ENCODE measurements at places on chromosomes 5 and 9.

DNA sequence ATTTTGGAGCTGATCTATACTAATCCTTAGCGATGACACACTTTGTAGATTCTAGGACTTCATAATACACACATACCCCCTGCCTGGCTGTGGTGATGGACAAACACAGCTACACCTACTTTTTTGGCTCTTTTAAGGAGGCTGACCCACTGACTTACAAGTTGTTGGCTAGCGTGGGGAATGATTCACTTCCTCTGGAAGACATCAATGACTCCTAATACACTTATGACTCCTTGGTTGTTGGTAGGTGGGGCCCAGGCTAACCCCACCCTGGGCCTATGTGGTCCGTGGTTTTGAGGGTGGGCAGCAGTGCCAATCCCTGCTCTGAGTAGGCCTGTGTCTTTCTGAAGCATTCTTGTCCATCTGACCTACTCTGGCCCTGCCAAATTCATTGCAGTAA, 144.4 kb downstream of the SLC12A2 start:
- DNase-seq, result no peak

- no peak for DNase-seq
Measured at GRCh38 chr9:96014078-96014477, 138.6 kb downstream of the ERCC6L2 start.

- no peak for DNase-seq
Measured at GRCh38 chr5:106113922-106114321, 1556.8 kb downstream of the EFNA5 start.

DNA sequence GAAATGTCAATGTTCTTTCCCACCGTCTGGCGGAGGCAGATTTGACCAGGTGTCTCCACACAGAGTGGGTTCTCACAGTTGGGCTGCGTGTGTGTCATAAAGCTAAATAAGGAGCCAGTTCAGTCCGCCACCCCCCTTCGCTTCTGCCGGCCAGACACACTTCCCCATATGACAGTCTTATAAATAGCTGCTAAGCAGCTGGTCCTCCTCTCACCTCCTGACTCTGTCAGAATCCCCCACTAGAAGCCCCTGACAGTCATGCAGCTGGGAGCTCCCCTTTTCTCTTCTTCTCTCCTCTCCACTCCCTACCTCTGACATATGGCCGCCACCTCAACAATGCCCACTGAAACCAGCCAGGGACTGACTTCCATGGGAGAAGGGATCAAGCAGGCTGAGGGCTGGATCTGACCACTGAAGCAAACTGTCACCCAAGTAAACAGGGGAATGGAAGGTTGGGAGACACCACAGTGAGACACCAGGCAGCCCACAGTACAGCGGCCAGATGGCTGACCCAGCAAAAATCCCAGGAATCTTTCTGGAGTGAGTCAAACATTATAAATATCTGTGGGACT, 141.9 kb upstream of the EFNA5 start:
- no peak for DNase-seq

DNA sequence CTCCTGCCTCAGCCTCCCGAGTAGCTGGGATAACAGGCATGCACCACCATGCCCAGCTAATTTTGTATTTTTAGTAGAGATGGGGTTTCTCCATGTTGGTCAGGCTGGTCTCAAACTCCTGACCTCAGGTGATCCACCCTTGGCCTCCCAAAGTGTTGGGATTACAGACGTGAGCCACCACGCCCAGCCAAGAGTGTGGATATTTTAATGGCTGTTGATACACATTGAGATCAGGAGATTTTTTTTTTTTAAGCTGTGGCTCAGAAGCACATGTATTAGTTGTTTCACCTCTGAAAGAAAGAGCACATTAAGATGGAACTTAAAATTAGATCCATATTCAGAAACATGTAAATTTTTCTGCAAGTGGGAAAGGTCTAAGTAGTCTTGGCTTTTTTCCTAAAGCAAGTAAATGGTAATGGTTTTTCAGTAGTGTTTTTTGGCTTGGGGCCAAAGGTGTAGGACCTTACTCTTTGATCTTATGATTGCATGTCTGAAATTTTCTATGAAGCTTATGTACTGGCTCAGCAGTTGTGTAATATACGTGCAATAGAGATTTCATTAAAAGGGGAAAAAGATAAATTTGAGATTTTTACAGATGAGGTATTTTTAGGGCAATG, 9.9 kb downstream of the RBM27 start:
- no peak for DNase-seq

GRCh38 chr5:74206579-74207550, 433.7 kb downstream of the ENC1 start:
- no peak for DNase-seq

- no peak for DNase-seq
Measured at GRCh38 chr9:128141604-128142003, 7.6 kb upstream of the LCN2 start.

DNA sequence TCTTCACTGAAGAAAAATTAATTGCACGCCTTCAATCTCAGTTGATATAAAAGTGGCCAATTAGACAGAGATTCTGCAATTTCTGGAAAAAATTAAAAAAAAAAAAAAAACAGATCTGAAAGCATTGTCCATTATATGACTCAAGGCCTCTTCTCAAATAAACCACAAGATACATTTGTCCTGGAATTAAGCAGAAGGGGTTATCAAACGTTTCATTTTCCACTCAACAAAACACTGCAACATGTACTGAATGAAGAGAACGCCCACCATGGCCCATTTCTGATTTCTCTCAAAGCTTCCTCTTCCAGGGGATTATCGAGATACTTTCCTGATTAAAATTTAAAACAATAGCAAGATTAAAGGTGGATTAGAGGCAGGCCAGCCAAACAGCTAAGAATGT, 5.8 kb upstream of the PAPPA start:
- no peak for DNase-seq

GRCh38 chr5:179274321-179275315, 70.6 kb downstream of the ADAMTS2 start:
- no peak for DNase-seq

- DNase-seq, result no peak
Measured at GRCh38 chr9:90737742-90738141, 63.9 kb upstream of the SYK start.

- DNase-seq, result no peak
Measured at GRCh38 chr5:108232805-108233204, 149.1 kb downstream of the FBXL17 start.

All from activated CD8-positive, alpha-beta memory T cell treated with anti-CD3 and anti-CD28 coated beads, Interleukin-2, amount 50 U/mL, for 4 hours (primary cell).